DMS79 (cell line): ENCODE measurements at places on chromosomes 16 and 17.

DNA sequence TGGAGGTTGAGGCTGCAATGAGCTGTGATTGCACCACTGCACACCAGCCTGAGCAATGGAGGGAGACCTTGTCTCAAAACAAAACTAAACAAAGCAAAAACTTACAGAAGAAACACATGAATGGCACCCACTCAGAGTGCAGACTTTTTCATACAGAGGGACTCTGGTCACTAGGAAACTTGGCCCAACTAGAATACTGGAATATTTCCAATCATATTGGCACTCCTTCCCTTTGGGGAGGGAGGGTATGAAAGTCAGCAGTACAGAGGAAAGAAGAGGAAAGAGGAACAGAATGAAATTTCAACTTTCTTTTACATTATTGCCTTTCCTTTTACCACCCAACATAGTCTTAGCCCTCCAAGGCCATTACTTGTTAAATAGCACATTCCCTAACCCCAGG lies 28.2 kb downstream of the CMTR2 start:
- no peak for DNase-seq

GRCh38 chr16:49283376-49284049 lies 1.9 kb upstream of the CBLN1 start:
- no peak for DNase-seq

DNA sequence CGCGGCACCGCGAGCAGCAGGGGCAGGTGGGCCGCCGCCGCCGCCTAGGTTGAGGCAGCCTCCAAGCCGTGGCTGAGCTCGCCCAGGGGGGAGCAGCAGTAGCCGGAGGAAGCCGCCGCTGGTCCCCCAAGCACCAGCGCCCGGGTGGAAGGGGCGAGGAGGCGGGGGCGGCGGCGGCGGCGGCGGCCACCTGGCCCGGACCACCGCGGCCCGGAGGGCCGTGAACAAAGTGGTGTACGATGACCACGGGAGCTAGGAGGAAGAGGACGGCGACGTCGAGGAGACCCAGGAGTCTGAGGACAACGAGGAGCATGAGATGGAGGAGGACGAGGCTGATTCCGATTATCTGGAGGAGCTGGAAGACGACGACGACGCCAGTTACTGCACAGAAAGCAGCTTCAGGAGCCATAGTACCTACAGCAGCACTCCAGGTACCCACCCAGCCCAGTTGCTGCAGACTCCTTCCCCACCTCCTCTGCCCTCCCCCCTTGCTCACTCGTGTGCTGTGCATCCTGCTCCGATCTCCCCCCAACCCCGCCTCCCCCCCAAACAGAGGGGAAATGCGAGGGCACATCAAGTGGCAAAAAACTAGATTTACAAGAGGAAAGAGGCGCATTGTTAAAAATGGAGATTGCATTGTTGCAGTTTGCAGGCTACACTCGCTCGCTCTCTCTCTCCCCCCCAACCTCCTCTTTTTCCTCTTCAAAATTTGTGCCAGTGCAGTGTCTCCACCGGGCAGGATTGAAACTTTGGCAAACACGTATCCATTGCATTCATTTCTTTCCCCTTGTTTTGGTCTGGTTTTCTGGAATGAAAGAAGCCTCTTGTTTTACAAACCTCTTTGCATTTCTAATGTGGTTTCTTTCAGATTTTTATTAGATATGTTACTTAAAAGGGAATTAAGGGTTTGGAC lies 41.8 kb upstream of the AMZ2 start:
- no peak for DNase-seq

- no peak for DNase-seq
These were observed 123.6 kb downstream of the CMIP start for GRCh38 chr16:81567987-81568748.

GRCh38 chr17:28029044-28029443 lies 13.4 kb upstream of the NLK start:
- no peak for DNase-seq

- no peak for DNase-seq
These were observed 35.3 kb upstream of the MMP2 start for GRCh38 chr16:55443434-55444346.

DNA sequence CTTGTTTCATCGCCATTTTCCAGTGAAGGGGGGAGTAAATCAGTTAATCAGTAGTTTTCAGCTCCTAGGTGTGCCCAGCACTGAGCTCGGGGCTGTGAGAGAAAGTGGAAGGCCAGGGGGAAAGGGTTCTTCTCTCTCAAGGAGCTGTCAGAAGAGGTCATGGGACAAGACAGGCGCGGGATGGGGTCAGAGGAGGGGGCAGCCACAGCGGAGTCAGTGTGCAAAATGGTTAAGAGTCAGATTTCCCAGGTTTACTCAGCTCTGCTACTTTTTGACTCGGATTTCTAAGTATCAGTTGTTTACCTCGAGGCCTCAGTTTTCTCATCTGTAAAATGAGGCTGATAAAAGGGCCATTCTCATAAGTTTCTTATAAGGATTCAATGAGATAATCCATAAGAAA lies 4.3 kb upstream of the XYLT1 start:
- no peak for DNase-seq

DNA sequence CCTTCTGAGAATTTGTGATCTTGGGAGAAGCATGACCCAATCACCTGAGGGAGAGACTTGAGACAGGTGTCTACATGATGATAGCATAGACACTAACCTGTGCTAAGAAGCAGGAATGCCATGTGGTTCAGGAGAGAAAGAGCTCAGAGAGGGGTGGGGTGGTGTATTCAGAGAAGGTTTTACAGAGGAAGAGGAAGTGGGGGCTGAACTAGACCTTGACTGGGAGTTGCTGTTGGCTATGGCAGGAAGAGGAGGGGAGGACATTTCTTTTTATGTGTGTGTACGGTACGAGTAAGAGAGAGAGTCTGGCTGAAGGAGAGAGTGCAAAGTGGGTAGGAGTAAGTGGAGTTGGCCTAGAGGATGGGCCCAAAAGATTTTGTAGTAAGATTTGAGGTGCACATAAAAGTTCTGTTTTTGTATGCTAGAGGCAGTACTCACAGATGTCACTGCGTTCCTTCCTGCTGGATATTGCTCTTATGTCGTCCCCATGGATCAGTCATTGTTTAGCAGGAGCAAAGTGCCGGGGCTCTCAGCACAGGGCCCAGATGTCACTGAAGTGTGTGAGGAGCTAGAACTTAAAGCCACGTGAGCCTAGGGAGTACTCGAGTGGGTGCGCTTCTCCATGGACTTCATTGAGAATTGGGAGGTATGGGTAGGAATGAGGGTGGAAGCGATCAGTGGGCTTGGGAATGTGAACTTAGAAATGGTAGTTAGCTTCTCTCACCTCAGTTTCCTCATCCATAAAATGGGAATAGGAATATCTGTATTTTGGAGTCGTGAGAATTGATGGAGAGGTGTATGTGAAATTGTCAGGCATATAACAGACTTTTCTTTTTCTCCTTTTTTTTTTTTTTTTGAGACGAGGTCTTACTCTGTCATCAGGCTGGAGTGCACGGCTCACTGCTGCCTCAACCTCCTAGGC lies 22.1 kb downstream of the SLC7A6 start:
- no peak for DNase-seq

DNA sequence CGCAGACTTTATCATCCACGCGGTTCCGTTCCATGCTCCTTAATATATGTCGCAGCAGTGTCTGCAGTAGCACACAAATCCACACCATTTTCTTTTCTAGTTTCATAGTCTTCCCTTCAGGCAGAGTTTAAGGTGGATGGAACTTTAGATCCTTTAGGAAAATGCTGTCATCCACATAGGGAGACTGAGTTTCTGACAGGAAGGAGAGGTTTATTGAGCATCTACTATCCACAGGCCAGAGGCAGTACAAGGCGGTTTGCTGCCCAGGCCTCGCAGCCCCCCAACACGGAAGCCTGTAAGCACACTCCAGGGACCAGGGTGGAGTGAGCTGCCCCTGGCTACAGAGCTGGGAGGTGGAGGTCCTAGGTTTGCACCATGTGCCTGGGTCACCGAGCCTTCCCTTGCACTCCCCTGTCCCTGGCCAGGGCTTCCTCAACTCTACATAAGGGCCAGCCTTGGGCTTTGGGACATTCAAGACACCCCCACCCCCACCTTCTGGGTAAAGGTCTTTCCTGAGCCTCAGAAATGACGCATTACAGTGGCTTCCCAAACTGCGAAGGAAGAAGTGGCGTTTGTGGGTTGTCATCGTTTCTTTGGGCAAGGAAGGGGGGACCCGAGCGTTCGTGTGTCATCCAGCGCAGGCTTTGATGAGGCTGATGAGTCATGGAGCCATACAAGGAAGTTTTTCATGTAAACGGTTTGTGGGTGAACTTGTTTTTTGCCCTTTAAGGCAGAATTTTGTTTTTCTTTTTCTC lies 146.5 kb upstream of the PLCG2 start:
- DNase-seq, result no peak

DNA sequence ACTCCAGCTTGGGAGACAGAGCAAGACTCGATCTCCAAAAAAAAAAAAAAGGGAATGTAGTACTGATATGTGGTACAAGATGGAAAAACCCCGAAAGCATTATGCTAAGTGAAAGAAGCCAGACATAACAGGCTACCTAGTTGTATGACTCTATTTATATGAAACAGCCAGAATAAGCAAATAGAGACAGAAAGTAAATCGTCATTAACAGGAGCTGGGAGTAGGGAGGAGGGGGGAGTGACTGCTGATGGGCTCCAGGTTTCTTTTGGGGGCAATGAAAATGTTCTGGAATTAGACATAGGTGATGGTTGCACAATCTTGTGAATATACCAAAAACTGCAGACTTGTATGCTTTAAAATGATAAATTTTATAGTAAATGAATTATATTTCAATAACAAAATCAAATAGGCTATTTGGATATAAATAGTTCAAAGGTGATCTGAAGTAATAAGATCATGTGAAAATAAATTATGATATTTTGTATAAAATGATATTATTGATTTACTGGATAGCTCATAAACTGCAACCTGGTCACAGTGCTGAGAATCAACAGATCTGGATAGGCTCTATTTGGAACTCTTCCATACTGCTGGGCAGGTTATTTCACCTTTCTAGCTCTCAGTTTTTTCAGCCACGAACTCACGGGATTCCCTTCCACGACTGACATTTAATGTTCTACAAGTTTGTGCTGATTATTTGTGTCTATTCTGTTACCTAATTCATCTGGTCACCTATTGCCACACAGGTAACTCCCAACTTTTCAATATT lies 27.1 kb downstream of the ZNF652 start:
- DNase-seq, result no peak

GRCh38 chr16:25073854-25074253 lies 37.7 kb upstream of the LCMT1 start:
- DNase-seq, result no peak

- no peak for DNase-seq
These were observed 109.5 kb downstream of the CDH8 start for GRCh38 chr16:61926766-61927165.

DNA sequence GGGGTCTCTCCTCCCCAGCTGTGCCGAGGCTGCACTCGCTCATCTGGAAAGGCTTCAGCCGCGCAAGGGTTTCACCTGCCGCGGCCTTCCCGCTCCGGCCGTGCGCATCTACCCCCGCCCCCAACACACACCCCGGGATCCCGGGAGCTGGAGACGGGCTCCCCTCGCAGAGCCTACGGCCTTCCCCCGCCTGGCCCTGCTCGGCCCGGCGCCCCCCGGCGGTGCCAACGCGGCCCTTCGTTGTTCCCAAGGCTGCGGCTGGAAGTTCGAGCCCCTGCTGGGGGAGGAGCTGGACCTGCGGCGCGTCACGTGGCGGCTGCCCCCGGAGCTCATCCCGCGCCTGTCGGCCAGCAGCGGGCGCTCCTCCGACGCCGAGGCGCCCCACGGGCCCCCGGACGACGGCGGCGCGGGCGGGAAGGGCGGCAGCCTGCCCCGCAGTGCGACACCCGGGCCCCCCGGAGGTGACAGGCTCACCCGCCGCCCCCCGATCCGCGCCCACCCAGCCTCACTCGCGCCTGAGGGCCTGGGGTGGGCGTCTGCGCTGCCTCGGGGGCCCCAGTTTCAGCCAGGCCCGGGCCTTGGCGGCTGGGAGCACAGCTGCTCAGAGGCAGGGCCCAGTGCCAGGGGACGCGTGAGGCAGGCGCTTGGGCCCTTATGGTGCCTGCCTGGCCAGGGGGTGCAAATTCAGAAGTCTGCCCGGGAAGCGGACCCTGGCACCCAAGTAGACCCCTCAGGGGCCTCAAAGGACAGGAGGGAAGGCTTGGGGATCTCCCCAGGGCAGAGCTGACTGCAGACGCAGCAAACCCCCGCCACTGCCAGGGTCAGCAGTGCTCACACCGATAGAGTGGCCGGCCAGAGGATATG lies 11.2 kb downstream of the GALK1 start:
- no peak for DNase-seq

- no peak for DNase-seq
These were observed 28.9 kb downstream of the TNRC6A start for GRCh38 chr16:24758373-24758772.

- DNase-seq, result no peak
These were observed 20.3 kb downstream of the NF1 start for GRCh38 chr17:31114956-31115555.

- no peak for DNase-seq
These were observed 24.8 kb upstream of the BPTF start for GRCh38 chr17:67800495-67800928.

DNA sequence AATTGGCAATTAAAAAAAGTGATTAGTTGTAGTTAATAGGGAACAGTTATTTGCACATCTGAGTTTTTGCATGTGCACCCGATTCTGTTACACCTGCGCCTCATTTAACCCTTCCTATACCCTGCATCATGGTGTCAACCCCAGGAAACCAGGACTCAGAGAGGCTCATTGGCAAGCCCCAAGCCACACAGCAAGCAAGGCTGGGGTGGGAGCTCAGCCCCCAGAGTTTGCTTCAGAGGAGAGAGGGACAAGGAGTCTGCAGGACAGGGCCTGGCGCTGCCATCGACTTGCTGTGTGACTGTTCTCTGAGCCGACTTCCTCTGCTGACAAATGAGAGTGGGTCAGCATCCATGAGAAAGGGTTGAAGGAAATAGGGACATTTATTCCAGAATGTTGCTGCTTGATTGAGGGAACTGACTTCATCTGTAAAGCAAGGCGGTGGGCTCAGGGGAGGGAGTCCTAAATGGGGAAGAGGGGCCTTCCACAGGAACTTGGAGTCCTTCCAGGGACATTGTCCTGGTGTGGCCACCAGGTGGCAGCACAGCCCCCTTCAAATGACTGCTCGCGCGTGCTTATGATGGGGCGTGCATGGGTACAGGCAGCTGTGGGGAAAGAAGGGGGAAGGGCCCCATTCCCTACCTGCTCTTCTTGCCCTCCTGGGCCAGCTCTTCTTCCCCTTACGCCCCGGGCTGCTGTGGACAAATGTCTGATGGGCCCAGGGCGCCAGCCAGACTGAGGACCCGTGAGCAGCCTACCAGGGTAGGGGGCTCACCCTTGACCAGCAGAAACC lies 51.6 kb downstream of the NT5M start:
- DNase-seq, result peak; percentile 52

DNA sequence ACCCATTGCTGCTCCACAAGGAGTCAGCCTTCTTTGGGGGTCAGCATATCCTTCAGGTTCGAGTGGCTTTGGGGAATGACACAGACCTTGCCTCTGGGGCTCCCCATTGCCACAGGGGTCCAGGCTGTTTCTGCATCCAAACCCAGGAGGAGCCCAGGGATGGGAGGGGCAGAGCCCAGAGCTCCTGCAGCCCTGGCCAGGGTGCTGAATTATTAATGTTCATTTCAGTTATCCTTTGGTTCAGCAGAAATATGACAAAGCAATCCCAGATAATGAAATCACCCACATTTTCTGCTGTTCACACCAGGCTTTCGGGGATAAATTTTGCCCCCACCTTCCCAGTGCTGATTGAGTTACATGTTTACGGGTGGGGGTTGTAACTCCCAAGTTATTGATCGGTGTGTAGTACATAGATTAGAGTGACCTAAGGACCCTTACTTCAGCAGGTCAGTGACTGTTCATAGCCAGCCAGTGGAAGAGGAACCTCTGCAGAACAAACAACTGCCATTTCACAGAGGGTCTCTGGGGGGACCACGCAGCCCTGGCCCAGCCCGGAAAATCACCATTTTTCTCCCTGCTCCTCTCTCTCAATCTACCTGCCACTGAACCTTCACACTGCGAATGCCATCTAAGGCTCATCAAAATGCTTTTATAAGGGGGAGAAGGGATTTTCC lies 240.3 kb upstream of the N4BP1 start:
- no peak for DNase-seq
